ENCODE measurements at places on chromosomes 11 and 22. TPM values are rescaled to one million over a fixed set of nuclear protein-coding genes. Genes with fewer than 3 reads are reported as not detected.

DNA sequence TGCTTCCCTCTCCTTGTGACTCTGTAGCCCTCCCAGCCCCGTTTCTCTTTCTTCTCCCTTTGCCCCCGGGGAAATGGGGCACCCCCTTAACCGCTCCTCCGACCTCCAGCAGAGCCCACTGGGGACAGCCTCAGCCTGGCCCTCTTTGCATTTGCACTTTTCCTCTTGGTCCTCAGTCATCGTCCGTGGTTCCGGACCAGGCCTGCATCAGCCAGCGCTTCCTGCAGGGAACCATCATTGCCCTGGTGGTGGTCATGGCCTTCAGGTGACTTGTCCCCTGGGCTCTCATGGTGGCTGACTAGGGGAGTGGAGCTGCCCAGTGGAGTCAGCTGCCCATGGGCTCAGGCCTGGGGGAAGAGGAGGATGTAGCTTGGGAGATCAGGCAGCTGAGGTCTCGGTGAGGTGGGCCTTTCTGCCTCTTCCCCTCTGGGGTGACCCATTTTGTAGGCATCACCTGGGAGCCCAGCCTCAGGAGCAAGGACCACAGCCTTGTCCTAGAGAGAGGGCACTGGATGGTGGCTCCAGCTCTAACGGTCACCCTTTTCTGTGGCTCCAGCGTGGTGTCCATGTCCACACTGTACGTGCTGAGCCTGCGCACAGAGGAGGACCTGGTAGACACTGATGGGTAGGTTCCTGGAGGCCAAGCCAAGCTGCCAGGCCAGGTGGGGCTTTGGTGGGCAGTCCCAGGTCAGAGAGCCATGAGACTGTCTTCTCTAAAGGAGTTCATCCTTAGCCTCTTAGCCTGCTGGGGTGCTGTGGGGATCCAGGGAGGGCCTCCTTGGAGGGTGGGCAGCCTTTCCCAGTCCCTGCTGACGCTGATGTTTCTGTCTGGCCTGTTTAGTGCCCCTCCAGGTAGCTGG is 12.5 kb downstream of the TMEM258 start:
- no peaks in the 10 kb centered on the region for H3K36me3 ChIP-seq

DNA sequence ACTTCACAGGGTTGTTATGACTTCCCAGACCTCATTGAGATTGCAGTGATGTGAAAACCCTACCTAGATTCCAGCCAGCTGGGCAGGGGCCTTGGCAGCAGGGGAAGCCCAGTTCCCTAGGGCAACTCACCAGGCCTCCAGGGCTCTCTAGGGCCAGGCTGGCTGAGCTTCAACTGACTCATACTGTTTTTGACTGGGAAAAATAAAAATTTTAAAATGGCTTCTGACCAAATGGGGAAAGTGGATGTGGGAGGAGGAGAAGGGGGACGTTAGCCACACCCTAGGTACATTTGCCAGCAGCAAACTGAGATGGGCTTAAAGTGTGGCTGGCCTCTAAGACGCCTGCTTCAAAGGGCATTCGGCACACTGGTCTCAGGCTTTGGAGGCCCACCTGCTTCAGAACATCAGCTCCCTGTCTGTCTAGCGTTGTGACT is 39.0 kb downstream of the BMAL1 start:
- no peak overlapping the region for H3K4me3 ChIP-seq
- no peaks in the 10 kb centered on the region for H3K27me3 ChIP-seq
- H3K4me1 ChIP-seq = peaks cover 6% of the 10 kb centered on the region
- no peak overlapping the region for H3K27ac ChIP-seq

KIRREL3 gene
- total RNA-seq = 0.91 TPM

GRCh38 chr11:2963112-2963754 is 28.9 kb downstream of the NAP1L4 start:
- no peaks in the 10 kb centered on the region for H3K27me3 ChIP-seq
- H3K36me3 ChIP-seq = peaks cover 65% of the 10 kb centered on the region
- no peak overlapping the region for H3K4me3 ChIP-seq
- peaks cover 5% of the 10 kb centered on the region for H3K4me1 ChIP-seq
- H3K27ac ChIP-seq = no peak overlapping the region
- DNase-seq = no peak

DNA sequence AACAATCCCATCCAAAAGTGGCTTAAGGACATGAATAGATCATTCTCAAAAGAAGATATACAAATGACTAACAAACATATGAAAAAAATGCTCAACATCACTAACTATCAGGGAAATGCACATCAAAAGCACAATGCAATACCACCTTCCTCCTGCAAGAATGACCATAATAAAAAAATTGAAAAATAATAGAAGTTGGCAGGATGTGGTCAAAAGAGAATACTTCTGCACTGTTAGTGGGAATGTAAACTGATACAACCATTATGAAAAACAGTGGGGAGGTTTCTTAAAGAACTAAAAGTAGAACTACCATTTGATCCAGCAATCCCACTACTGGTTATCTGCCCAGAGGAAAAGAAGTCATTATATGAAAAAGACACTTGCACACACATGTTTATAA is 77.7 kb upstream of the SC5D start:
- no peaks in the 10 kb centered on the region for H3K4me1 ChIP-seq
- no peak overlapping the region for H3K4me3 ChIP-seq
- no peaks in the 10 kb centered on the region for H3K27me3 ChIP-seq
- no peak for DNase-seq
- no peaks in the 10 kb centered on the region for H3K36me3 ChIP-seq

DNA sequence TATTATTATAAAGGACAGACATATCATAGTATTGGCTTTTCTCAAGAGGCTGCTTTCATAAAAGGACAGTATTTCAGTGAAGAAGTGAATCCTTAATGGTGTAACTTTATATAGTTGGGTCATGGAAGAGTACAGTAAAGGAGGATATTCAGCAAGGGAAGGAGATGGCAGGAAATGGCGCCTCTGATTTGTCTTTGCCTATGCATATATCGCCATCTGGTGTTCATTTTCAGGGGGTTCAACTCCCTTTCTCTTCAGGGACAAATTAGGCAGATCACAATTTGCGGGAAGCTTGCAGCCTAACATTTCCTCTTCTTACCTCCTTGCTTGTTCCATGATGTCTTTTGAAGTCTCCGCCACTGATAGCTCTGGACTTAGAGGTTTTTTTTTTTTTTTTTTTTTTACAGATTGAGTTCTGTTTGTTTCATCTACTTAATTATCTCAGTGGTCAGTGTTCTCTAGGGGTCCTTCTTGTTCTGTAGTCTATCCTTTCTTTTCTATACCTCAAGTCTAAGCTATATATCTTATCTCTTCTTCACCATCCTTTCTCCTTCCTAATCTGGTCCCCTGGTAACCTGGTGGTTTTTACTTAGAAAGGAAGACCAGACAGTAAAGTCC is 21.8 kb upstream of the RRM1 start:
- H3K4me1 ChIP-seq = peaks cover 6% of the 10 kb centered on the region
- H3K4me3 ChIP-seq = no peak overlapping the region
- no peaks in the 10 kb centered on the region for H3K36me3 ChIP-seq
- H3K27ac ChIP-seq = no peak overlapping the region

TMEM151A gene
- 2.0 TPM for total RNA-seq

DNA sequence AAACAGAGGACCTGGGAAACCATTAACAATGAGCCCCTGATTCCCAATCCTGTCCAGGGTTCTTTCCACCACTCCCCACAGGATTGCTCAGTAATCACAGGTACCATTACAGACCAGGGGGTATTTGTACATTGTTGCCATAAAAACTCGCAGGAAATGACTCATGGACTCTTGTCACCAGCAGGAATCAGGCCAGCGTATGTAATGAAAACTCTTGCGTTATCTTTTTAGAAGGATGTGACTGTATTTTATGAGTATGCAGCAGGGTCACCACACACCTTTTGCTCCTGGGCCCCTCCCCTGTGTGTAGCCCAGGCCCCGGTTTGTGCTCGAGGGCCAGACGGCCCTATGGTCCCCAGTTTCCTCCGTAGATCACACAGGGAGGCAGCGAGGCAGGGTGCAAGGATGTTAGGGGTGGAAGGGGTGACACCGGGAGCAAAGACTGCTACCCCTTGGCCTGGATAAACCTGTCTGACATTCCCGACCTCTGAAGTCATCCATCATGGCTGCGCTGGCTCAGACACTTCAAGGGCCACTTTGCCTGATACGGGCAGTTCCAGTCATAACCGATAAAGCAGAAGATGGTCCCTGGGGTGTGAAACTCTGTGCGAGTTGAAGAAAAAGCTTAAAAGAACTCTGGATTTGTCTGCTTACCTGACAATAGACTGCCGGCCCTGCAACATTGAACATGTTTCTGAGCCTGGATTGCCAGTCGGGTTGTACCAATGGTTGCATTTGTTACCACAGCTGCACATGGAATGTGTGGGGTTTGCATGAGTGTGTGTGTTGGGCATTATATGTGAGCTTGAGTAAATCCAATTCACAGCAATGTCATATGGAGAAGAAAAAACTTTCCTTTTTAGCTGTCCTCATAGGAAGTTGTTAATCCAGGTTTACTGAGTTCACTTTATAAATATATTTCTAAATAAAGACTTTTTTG is 56.9 kb downstream of the MICAL2 start:
- H3K27ac ChIP-seq = peak overlapping the region; percentile 99
- H3K27me3 ChIP-seq = no peaks in the 10 kb centered on the region
- H3K4me3 ChIP-seq = no peak overlapping the region
- H3K36me3 ChIP-seq = peaks cover 58% of the 10 kb centered on the region

DNA sequence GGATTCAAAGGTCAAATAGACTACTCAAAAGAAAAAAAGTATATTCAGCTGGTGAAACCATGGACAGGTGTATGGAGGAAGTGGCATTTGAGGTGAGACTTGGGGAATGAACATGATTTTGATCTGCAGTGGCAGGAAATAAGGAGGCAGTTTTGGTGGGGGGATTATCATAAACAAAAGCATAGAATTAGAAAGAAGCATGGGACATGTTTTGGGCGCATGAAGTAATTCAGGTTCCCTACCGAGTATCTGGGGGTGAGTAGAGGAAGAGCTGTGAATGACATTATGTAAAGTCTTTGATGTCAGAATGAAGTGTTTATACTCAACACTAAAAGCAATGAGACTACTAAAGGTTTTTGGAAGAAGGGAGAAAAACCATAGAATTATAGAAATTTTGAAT is 3.1 kb downstream of the CLMP start:
- H3K27ac ChIP-seq = no peak overlapping the region
- DNase-seq = no peak
- H3K4me3 ChIP-seq = no peak overlapping the region
- H3K4me1 ChIP-seq = peaks cover 39% of the 10 kb centered on the region
- H3K36me3 ChIP-seq = no peaks in the 10 kb centered on the region

BDNF gene
- 24.4 TPM for total RNA-seq

DNA sequence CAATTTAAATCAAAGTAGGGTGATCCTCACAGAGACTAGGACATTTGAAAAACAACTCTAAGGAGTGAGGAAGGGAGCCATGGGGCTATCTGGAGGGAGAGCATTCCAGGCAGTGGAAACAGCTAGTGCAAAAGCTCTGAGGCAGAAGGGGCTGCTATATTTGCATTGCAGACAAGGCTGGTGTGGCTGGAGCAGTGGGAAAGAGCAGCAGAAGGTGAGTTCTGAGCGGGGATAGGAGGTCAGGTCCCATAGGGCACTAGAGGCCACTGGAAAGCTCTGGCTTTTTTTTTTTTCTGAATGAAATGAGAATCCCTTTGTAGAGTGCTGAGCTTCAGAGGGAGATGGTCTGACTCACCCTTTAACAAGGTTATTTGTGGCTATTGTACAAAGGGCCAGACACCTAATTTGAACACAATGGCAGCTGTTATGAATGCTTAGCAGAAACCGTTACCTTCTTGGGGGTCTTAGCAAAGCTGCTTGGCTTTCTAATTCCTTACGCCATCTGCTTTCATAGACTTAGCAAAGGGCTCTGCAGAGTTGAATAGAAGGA is 291.6 kb downstream of the BUD13 start:
- no peak for DNase-seq
- no peaks in the 10 kb centered on the region for H3K4me1 ChIP-seq
- no peaks in the 10 kb centered on the region for H3K36me3 ChIP-seq
- H3K27ac ChIP-seq = no peak overlapping the region

HBG1 gene
- total RNA-seq = not detected

DNA sequence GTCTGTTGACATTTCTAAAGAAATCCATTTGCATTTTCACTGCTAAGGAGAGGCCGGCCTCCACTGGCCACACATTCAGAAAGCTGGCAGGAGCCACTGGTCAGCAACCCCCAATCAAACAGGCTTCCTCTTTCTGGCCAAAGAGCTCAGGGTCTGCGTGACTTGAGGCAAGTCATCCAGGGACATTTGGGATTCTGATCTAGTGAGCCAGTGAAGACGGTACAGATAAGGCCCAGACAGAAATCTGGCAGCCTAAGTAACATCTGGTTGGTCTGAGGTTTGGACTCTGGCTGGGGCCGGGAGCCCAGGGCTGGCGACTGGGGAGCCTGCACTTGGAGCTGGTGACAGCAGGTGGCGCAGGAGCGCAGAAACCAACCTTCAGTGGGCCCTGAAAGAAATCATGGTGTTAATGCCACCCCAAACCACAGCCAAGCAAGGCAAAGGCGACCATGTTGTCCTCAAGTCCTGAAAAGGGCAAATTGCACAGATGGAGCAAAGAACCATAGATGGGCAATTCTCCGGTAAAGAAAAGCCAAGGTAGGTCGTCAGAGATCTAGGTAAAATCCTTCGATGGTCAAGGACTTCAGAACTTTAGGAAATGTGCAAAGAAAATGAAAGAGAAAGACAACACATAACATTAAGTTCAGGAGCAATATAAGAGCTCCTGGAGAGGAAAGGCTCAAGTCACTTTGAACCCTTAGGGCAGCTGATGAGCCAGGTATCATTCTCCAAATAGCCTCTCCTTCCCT is 99.4 kb upstream of the BLID start:
- peak overlapping the region; percentile 81 for H3K27ac ChIP-seq
- H3K36me3 ChIP-seq = no peaks in the 10 kb centered on the region
- H3K27me3 ChIP-seq = no peaks in the 10 kb centered on the region
- peak; percentile 99 for DNase-seq
- H3K4me3 ChIP-seq = no peak overlapping the region
